ENCODE measurements at places on chromosomes 3 and 15.

- DNase-seq = peak; percentile 75
Measured at GRCh38 chr3:71583566-71584393, at the start of gene FOXP1. TSS of gene FOXP1 (minus strand) at chr3:71583728. CDS start at chr3:71198381, 385,347 bp downstream.

DNA sequence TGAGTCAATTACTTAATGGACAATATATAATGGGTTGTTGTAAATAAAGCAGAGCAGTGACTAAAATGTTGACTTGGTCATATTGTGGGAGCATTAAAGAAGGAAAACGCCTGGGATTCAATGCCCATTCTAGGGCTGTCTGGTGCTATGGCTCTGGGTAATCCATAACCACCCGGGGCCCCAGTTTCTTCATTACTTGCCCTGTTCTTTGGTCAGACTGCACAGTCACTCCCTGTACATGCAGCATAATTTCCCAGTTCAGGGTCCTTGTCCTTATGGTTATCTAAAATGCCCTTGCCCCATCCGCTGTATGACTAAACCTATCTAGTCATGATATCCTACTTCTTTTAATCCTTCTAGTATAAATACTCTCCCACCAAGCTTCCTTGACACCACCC lies 27.5 kb upstream of the DENND4A start:
- no peak for DNase-seq

DNA sequence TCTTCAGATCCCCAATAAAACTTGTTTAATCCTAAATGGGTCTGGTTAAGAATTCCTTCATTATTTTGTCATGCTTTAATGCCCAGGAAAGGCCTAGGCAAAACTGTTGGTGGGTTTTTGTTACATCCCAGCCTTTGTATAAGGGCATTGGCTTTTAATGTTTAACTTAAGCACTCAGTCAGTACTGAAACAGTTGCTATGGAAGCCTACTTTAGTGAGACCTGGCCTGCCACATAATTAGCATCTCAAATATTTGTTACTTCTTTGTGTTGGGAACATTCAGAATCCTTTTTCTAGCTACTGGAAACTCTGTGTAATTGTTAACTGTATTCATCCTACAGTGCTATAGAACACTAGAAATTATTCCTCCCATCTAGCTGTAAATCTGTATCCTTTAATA lies 369.6 kb upstream of the ATP10A start:
- no peak for DNase-seq

- peak; percentile 19 for DNase-seq
Measured at GRCh38 chr3:183180110-183180783, 17.7 kb upstream of the LAMP3 start.

GRCh38 chr15:57352535-57353316 lies 23.6 kb upstream of the CGNL1 start:
- no peak for DNase-seq

DNA sequence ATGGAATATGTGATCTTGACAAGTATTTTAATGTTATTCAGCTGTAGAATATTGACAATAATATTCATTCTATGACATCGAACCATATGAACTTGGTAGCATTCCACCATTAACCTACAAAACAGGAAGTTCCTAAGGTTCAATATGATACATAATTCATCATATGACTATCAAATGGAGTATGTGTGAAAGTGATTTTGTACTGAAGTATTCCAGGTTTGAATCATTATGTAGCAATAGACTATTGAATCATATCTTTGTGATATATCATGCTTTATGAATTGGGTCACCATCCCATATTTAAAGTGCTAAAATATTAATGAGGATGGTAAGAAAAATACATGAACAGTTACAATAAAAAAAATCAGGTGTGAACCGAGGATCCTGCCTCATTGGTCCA lies 95.1 kb downstream of the TP63 start:
- no peak for DNase-seq

- no peak for DNase-seq
Measured at GRCh38 chr15:85614059-85614458, 180.7 kb downstream of the KLHL25 start.

DNA sequence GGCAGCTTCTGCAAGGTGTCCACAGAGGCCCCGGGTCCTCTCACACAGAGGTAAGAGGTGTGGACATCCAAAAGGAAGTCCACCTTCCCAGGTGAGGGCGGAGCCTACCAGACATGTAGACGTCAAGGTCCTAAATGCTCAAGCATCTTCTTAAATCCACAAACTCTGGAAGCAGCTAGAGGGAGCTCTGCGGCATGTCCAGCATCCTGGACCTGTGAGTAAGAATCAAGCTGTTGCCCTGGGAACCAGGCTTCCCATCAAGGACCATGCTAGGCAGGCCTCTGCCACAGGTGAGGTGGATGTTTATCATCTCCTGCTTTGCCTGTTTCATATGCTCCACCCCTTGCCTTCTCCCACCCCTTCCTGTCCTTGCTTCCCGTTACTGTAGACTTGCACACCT lies 368.2 kb downstream of the GABRG3 start:
- DNase-seq = no peak

GRCh38 chr15:96331144-96331944 lies 844 bp downstream of the NR2F2 start:
- DNase-seq = no peak

GRCh38 chr3:52636673-52637072 lies 49.0 kb downstream of the PBRM1 start:
- no peak for DNase-seq

- no peak for DNase-seq
Measured at GRCh38 chr15:44159492-44159891, 35.6 kb downstream of the FRMD5 start.

DNA sequence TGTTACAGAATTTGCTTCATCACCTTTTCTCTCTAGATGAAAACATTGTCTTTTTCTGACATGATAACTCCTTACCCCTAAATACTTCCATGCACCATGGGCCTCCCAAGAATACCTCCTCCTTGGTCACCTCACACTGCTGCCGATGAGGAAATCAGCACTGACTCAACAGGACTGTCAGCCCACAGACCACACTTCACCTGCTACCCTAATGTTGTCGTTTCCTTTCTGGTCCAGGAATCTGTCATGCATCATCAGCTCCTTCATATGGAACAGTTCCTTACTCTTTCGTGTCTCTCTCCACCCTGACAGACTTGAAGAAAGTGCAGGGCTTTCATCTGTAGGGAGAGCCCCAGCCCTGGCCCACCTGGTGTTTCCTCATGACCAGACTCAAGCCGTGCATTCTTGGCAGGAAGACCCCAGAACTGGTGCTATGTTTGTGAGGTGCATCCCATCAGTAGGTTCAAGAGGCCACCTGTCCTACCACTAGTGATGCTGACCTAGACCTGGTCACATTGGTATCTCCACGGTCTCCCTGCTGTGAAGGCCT lies 41.1 kb upstream of the PLXNA1 start:
- DNase-seq = no peak

DNA sequence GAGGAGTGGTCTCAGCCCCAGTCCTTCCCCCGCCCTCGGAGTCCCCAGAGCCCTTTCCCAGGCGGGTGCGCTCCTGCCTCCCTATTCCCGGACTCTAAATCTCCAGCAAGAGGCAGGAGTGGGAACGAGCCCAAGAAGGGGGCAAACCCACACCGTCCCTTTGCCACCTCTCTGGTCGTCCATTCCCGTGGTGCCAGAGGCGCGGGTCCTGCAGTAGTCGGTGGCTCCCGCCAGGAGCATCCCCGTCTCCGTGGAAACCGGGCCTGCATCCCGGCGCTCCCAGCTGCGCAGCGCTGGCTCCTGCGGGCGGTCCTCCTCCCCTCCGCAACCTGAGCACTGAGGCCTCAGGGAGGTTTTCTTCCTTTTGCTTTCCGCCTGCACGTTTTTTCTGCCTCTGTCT lies 44.8 kb downstream of the LHFPL4 start:
- DNase-seq = no peak

DNA sequence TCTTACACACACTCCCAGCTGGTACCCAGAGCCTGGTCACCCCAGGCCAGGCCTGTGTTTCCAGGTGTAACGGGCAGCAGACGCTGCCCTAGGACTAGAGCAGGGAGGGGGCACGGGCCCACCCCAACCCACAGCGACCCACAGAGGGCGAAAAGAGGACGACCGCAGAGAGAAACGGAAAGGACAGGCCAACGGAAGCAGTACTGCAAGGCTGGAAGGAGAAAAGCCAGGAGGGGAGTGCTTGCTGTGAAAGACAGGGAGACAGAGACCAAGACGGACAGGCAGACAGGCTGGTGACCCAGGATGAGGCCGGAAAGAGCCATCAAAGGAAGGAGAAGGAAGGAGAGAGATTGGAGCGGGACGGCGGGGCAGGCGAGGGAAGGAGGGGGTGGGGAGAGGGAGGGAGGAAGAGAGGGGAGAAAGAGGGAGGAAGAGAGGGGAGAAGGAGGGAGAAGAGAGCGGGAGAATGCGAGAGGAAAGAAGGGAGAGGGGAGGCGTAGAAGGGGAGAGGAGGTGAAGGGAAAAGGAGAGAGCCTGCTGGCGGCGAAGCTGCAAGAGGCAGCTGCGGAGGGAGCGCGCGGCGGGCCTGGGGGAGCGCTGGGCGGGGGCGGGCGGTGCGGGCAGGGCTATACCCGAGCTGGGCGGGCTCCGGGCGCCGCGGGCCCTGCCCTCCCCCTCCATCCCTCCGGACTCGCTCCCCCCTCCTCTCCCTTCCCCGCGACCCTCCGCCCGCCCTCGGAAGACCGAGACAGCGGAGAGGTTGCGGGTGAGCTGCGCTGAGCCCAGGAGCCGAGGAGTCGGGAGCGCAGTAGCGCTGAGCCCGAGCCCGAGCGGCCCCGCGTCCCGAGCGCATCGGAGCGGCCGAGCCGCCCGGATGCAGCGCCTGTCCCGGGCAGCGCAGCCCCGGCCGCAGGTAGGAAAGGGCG lies at the start of gene SLC6A1:
Gene SLC6A1 (plus strand): TSS at position 732 of the 926 bp plus-strand sequence. CDS start 24,464 bp downstream, outside the sequence.
- DNase-seq = peak; percentile 69

DNA sequence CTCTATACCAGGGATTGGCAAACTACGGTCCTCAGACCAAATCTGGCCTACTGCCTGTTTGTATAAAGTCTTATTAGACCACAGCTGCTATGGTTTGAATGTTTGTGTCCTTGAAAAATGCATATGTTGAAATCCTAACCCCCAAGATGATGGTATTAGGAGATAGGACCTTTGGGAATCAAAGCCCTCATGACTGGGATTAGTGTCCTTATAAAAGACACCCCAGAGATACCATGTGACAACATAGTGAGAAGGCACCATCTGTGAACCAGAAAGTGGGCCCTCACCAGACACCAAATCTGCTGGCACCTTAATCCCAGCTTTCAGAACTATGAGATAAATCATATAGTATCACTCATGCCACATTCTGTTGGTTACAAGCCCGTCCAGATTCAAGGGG lies 7.4 kb downstream of the HMCES start:
- DNase-seq = no peak

DNA sequence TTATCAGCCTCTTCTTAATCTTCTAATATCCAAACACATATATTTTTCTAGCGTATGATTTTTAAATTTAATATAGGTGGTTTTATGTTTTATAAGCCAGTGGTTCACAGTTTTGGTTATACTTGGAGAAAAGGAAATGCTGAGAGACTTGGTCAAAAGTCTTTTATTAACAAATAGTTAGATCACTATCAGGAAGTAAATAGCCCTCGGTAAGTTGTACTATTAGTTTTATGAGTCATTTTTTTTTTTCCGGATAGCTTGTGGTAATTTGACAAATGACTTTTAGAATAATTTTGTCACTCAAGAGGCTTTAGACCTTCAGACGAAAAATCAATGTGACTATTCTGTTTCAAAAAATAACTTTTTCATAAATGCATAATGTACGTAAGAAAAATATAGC lies 232.2 kb upstream of the ROBO1 start:
- DNase-seq = no peak

- no peak for DNase-seq
Measured at GRCh38 chr15:64761156-64761555, 14.2 kb downstream of the RBPMS2 start.

DNA sequence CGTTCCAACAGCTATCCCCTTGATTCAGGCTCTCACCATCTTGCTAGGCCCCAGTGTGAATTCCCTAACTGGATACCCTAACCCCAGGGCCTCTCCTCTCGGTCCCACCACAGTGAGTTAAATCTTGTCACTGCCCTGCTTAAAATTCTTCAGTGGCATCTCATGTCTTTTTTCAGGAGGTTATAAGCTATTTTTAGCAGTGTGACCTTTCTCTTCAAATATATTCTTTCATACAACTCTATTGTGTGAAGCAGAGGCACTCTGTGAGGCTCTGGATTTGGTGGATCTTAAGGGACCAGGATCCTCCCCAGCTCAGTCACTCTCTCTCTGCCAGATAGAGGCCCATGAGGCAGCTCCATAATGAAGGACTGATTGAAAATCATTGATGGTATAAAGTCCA lies 760.4 kb downstream of the NTRK3 start:
- no peak for DNase-seq

DNA sequence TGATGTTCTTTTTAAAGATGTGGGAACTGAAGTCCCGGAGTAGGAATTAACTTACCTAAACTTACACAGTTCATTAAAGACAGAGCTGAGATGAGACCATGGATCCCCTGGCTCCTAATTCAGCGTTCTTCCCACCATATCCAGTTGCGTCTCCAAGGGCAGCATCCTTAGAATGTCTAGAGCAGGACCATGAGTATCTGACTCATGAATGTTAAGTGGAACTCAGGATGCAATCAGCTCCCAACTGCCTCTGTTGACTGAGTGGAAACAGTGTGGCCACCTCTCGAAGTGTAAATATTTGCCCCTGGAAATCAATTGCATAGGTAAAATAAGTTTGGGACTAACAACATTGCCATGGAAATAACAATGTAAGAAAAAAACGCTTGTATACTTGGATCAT lies 2.5 kb downstream of the SNTN start:
- no peak for DNase-seq

DNA sequence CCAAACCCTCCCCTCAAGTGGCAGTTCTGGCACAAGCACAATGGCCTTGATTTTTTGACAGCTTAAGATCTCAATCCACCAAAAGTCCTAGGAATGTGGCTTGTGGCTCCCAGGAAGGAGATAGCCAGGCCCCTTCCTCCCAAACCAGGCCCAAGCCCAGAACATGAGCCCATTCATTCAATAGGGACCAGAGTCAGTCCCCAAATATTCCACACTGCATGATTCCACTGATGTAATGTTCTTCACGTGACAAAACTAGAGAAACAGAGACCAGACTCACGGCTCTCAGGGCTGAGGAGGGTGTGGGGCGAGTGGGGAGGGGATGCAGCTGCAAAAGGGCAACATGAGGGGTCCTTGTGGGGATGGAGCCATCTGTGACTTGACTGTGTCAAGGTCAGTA lies 25.5 kb downstream of the ABTB1 start:
- DNase-seq = no peak
